ENCODE measurements at places on chromosomes 4 and X. TPM values are rescaled to one million over a fixed set of nuclear protein-coding genes. Genes with fewer than 3 reads are reported as not detected.

The FAM53A gene
- total RNA-seq: 0.23 TPM

The HAND2 gene
- 9.1 TPM for total RNA-seq

The CPEB2 gene
- total RNA-seq: 4.1 TPM

The LONRF3 gene
- total RNA-seq: 0.47 TPM

The CCNG2 gene
- total RNA-seq: 8.2 TPM

The TEX13C gene
- not detected for total RNA-seq

All from smooth muscle cell of the coronary artery (primary cell).